ENCODE measurements at places on chromosomes 5 and 9. TPM values are rescaled to one million over a fixed set of nuclear protein-coding genes. Genes with fewer than 3 reads are reported as not detected.

SLC34A1 gene
- total RNA-seq, result not detected

DNA sequence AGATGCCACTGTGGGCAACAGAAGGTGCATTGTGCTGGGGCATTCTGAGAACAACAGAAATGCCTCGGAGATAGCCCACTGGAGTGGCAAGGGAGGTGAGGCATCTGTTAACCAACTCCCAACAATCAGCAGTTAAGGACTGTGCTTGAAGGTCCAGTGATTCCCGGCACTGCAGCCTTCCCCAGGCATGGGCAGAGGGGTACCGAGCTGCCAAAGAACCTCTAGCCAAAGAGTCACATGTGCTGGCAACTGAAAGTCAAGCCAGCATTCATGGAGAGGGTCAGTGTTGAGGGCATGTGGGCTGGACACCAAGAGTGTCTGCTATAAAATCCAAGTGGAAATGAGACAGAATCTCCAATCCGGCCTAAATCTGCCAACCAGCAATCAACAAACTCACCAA is 149.6 kb downstream of the ASTN2 start:
- DNase-seq, result no peak

DNA sequence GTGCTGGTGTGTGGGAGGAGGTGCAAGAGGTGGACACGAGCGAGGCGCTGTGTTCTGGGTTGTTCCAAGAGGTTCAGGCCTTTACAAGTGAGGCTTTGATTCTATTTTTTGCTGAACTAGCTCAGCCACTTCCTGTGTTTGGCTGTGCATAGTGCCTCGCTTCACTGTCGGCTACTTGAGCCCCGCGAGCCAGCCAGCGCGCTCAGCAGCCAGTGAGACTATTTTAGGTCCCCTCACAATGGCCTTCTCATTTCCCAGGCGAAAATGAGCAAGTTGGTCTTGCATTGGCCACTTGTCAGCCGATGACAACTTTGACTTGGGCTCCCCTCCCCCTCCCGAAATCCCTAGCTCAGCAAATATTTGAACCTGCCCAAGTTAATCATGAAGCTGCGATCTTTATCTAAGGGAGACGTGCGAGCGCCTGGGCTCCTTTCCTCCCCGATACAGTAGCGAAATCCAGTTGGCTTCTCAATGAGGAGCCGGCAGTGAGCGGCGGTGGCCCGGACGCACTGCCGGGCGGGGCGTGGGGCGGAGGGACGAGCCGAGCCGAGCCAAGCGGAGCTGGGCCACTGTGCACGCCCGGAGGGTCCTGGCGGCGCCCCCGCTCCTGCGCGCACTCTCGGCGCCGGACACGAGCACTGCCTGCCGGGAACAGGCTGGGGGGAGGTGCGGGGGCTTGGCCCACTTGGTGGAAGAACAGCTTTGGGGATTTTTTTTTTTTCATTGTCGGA is 72.6 kb downstream of the PIK3R1 start:
- DNase-seq, result no peak

- DNase-seq, result no peak
Measured at GRCh38 chr5:112077180-112077579, 320.2 kb upstream of the NREP start.

GRCh38 chr5:3230941-3231340 is 364.7 kb upstream of the IRX1 start:
- no peak for DNase-seq
